ENCODE measurements at places on chromosomes 5 and 9.

- no peak for DNase-seq
Measured at GRCh38 chr5:135184646-135185045, 150.6 kb upstream of the PITX1 start.

DNA sequence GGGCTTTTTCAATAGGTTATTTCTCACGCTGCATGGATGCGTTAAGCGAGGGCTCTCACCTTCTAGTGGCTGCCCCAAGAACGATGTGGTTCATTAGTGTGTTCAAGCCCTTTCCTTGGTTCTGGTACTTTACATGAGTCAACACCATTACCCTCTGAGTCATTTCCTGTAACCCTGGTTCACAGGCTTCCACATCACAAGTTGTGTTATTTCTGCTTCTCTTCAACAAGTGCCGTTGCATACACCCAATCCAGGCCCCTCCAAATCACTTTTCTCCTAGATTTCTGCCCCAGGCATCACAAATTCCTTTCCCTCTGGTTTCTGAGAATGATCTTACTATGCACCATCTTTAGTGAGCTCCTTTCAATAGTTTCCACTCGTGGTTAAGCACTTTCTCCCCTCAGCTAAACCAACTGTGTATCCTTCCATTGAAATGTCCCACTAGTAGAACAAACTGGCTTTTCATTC, 69.5 kb upstream of the RAD23B start:
- DNase-seq = peak; percentile 86

DNA sequence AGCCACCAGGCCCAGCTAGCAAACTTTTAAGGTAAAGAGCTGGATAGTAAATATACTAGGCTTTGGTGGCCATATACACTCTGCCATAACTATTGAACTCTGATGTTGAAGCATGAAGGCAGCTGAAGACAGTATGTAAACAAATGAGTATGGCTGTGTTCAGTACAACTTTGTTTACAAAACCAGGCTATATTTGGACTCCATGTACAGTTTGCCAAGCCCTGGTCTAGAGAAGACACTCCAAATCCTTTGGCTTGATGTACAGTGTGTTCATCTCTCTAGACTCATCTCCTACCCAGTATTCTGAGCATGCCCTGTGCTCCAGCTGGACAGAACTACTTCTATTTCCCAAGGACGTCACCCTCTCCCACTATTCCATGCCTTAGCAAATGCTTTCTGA, 54.3 kb upstream of the MEGF10 start:
- no peak for DNase-seq

- DNase-seq = no peak
Measured at GRCh38 chr5:81657386-81657785, 93.5 kb downstream of the SSBP2 start.

DNA sequence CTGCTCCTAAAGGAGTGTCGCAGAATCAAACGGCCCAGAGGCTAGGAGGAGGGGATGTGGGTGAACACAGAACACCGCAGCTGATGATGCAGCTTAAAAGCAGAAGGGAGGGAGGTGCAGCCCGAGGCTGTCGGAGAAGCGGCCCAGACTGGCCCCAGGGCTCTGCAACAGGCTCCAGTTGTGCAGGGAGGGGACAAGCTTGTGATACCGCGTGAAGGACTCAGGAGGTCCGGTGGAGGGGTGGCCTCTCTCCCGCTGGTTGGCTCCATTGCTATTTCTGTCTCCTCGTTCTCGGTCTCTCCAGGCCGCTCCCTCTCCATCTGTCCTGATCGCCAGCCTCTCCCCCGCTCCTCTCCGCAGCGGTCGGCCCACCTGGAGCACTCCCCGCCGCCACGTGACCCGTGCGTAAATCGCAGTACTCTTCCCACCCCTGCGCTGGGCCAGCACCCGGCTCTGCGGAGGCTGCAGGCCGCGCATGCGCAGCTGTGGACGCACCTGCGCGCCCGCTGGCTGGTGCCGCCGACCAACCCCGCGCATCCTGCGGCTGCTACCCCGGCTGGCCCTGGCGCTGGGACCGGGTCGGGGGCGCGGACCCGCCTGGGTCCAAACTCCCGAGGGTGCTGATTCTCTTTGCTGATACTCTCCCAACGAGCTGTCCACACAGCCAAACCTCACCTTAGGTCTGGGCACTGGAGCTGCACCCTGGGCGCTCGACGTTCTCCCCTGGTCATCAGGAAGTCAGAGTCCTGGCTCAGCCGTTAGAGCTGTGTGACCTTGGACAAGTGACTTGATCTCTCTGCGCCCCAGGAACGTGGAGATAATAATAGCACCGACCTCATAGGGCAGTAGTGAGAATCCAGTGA, 3.7 kb upstream of the STXBP1 start:
- DNase-seq = no peak

DNA sequence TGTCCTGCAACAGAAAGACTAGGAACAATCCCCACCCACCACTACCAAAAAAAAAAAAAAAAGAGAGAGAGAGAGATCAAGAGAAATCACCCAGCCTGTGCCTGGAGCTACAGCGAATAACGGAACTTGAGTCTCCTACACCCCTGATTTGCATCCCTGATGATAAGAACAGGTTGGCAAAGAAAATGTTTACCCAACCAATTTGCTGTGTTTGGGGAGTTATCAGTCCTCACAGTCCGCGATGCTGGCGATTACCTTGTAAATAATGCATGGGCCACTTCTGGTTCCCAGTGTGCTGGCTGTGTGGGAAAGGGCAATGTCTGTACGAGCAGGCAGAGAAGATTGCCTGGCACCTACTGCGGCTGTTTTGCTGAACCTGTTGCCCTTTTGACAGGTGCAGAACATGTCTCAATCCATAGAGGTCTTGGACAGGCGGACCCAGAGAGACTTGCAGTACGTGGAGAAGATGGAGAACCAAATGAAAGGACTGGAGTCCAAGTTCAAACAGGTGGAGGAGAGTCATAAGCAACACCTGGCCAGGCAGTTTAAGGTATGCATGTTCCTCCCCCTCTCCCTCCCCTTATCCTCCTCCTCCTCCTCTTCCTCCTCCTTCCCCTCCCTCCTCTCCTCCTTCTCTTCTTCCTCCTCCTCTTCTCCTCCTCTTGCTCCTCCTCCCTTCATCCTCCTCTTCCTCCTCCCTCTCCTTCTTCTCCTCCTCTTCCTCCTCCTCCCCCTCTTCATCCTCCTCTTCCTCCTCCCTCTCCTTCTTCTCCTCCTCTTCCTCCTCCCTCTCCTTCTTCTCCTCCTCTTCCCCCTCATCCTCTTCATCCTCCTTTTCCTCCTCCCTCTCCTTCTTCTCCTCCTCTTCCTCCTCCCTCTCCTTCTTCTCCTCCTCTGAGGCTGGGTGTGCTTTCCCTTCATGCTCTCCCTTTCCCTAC, 8.3 kb downstream of the OLFM1 start:
- DNase-seq = no peak

GRCh38 chr9:129664746-129665388, 580 bp upstream of the PRRX2 start:
- DNase-seq = no peak

DNA sequence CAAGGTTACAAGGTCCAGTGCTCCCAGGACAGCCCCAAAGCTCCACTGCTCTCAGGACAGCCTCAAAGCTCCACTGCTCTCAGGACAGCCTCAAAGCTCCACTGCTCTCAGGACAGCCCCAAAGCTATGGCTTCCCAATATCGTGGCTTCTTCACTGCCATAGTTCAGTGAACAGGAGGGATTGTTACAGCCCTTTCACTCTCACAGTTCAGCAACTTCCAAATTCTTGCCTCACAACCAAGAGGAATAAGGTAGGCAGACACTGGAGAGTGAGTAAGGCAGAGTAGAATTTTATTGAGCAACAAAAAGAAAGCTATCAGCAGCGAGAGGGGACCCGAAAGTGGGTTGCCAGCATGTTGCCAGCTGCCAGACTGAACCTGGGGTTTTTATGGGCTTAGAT, 277.6 kb downstream of the CDH10 start:
- no peak for DNase-seq
